ENCODE measurements at places on chromosomes 1 and 21. TPM values are rescaled to one million over a fixed set of nuclear protein-coding genes. Genes with fewer than 3 reads are reported as not detected.

EFHD2 gene
- total RNA-seq, result 11.1 TPM

GRCh38 chr1:106879538-106879937 lies 176.9 kb upstream of the PRMT6 start:
- DNase-seq, result peak; percentile 18

CYP4A11 gene
- total RNA-seq, result not detected

GRCh38 chr1:14363036-14363590 lies 235.4 kb upstream of the KAZN start:
- peak; percentile 42 for DNase-seq

- DNase-seq, result no peak
Observed at GRCh38 chr21:40331172-40331571, 463.9 kb downstream of the PCP4 start.

GRCh38 chr1:183776731-183777130 lies 28.2 kb upstream of the RGL1 start:
- peak; percentile 28 for DNase-seq

GRCh38 chr1:48061162-48062136 lies 64.3 kb upstream of the TRABD2B start:
- DNase-seq, result peak; percentile 53

DNA sequence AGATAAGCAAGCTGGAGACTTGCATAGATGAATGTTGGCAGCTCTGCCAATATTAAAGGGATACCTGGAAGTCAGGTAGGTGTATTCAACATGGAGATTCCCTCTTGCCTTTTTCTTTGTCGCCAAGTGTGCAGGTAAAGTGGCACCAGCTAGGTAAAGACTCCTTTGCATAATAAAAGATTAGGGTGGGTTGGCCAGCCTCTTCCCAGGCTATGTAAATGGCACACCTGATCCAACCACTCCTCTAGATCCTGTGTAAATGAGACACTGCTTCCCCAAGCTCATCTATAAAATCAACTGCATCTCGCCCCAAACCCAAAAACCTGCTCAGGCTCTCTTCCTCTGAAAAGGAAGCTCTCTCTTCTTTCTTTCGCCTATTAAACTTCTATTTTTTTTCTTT lies 100.8 kb upstream of the DSCAM start:
- DNase-seq, result no peak

DNA sequence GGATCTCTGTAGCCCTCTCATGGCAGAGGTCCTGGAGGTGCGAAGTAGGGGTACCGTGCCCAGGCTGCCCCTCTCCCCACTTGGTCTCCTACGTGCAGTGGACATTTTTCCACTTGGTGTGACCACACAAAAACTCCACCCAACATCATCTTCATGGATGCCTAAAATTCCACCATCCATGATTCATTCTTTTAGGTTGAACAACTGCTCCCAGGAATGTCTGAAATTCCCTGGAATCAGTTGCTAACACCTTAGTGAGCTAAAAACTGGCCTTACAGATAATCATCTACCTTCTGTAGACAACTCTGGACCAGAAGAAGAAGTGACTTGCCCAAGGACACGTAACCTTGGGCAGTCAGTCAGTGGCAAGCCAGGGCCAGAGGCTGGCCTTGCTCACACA lies 32.1 kb upstream of the CLIC4 start:
- DNase-seq, result peak; percentile 65

WLS gene
- total RNA-seq, result 27.3 TPM

GRCh38 chr1:11777658-11778322 lies 15.8 kb downstream of the C1orf167 start:
- no peak for DNase-seq

- no peak for DNase-seq
Observed at GRCh38 chr1:3466366-3467075, 12.1 kb downstream of the ARHGEF16 start.

DNA sequence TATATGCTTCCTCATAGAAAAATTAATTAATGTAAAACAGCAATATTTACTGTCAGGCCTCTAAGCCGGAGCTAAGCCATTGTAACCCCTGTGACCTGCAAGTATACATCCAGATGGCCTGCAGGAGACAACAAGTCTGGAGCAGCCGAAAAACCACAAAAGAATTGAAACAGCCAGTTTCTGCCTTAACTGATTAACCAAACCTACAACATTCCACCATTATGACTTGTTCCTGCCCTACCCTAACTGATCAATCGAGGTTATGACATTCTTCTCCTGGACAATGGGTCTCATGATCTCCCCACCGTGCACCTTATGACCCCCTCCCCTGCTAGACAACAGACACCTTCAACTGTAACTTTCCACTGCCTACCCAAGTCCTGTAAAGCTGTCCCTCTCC lies 205.8 kb upstream of the DUSP10 start:
- no peak for DNase-seq

DNA sequence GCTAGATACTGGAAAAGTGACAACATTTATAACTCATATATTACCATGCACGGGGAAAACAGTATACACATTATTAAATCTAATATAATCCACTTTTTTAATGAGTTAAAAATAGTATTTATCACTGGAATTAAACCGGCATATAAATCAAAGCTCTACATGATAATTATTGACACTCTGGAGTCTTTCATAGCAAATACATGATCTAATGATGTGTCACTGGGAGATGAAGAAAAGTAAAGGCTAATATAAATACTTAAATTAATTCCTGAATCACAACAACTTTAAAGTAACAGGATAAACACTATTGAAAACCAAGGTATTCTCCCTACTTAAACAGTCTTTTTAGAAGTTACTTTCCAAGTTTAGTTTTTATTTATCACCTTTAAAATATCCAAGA lies 52.4 kb upstream of the ASPM start:
- DNase-seq, result no peak

TLCD4 gene
- 0.25 TPM for total RNA-seq

MROH7 gene
- 0.27 TPM for total RNA-seq

MAB21L3 gene
- 0.18 TPM for total RNA-seq

- no peak for DNase-seq
Observed at GRCh38 chr1:33576821-33577599, 104.6 kb downstream of the ZSCAN20 start.

DNA sequence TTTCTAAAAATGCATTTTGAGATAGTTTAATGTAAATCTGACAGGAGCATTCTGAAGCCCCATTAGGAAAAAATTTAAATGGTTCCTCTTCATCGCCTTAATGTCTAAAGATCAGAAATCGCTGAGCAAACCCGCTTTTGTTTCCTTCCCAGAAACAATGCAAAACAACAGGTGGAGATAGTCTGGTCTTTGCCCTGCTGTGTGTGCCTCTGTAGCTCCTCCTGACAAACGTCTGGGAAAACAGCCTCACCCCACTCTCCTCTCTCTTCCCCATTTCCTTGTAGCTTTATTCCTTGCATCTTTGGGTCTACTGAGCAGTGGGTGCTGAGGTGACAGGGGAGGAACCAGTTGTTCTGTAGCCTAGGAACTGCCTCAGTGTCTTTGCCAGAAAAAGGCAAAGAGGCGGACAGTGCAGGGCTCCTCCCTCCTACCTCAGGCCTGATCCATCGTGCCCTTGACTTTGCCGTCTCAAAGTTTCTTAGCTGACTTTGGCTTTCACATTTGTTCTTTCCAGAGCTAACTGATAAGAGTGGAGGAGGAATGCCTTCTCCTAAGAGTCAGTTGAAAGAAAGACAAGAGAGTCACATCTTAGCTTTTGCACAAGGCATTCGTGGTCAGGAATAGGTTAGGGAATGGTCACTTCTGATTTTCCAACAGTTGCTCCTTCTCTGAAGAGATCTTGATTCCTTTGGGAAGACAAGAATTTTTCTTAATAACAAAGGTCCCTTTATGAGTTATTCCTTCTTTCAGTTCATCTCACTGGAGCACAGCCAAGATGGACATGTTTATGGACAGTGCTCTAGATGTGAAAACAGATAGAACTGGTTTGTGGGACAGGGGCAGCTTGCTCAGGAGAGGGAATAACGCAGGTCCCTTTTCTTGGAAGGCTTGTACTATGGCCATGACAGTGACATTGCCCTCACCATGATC lies 24.9 kb downstream of the SYT11 start:
- DNase-seq, result peak; percentile 49

GRCh38 chr1:152817309-152817708 lies 5.5 kb downstream of the LCE1B start:
- DNase-seq, result no peak

EPHB2 gene
- total RNA-seq, result 24.9 TPM

CEP170 gene
- total RNA-seq, result 207 TPM

- no peak for DNase-seq
Observed at GRCh38 chr1:170634824-170635410, 29.0 kb upstream of the PRRX1 start.

DNA sequence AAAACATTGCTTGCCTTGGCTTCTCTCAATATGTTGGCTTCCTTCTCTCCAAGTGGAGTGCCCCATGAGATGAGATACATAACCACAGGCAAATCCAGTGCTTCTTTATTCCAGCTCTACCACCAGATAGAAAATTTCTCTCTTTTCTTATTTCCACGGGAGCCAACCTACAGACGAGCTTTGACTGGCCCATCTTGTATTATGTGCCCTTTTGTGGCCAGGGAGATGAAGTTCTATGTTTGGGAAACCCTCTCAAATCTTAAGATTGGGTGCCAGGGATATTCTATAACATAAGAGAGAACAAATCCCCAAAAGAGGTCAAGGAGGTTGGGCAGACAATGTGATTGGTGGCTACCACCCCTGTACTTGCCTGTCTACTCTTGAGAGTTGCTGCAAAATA lies 351.8 kb downstream of the ZNF326 start:
- DNase-seq, result no peak

DNA sequence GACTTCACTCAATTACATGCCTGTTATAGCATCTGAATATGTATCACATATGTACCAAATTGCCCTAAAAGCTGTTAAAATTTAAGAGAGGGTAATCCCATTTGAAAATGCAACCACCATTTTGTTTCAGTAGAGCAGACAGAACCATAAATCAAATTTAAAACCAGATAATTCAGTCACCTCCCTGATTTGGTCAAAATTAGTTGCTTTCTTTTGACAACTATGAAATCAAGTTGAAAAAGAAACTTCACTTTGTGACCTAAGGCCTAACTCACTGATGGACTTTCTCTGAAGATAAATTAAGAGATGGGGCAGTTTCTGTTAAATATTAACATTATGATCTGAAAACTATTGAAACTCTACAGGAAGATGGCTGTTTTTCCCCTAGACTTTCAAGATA lies 6.7 kb downstream of the GORAB start:
- no peak for DNase-seq

- DNase-seq, result peak; percentile 95
Observed at GRCh38 chr1:164823486-164824279, 264.7 kb downstream of the PBX1 start.

DNA sequence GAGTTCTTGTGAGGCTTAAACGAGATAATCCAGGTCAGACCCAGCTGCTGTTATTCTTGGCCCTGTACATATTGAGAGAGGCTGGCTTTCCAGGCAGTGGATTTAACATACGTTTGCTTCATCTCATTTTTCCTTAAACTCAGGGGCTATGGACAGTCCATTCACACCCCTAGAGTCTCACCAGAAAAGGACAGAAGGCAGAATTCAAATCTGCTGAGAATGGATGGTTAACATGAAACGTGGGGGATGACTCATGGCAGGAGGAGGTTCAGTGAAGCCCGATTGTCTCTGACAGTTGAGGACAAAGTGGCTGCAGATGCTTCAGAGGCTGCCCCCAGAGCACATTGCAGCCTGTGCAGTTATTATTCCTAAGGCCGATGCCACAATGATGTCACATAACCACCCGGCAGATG lies 39.5 kb downstream of the TGFB2 start:
- peak; percentile 28 for DNase-seq

GRCh38 chr21:41280115-41280919 lies 36.3 kb upstream of the FAM3B start:
- DNase-seq, result peak; percentile 96

RGSL1 gene
- not detected for total RNA-seq

DNA sequence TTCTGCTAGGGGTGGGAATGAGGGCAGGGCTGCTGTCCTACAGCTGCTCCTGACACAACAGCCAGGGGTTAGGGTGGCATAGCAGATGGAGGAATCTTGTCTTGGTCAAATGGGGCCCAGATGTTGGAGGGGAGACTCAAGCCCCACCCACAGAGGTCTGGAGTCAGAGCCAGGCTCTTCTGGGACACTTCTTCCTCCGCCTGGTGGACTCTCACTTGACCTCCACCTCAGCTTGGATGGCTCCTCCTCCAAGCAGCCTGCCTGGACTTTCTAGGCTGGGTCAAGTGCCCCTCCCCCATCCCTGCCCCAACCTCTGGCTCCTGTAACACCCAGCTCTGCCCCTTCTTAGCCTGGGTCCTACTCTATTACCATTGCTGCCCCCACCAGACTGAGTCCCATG lies 35.5 kb downstream of the EPHA2 start:
- no peak for DNase-seq

- no peak for DNase-seq
Observed at GRCh38 chr21:20013851-20014250, 984.4 kb upstream of the NCAM2 start.

DNA sequence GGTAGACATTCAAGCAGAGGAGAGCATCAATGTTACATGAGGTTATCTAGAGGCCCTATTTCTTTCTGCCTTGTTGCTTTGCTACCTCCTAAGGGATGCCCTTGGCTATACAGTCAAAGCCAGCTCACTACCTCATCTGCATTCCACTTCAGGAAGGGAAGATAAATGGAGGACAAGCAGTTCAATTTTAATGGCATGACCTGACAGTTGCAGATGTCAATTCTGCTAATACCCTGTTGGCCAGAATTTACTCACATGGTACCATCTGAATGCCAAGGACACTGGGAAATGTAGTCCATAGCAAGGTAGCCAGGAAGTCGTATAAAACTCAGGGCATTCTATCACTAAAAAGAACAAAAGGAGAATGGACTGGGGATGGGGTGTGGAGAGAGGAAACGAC lies 31.5 kb downstream of the PALMD start:
- no peak for DNase-seq

DNA sequence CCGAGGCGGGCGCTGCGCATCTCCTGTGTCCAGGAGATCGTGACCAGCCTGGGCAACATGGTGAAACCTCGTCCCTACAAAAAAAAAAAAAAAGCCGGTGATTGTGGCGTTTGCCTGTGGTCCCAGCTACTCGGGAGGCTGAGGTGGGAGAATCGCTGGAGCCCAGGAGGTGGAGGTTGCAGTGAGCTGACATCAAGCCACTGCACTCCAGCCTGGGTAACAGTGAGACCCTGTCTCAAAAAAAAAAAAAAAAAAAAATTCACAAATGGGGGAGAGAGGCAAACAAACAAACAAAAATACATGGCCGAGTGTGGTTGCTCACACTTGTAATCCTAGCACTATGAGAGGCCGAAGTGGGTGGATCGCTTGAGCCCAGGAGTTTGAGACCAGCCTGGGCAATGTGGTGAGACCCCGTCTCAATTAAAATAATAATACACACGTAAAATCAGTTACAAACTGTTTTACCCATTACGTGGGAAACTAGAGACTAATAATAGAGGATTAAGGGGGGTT lies 758 bp downstream of the TATDN3 start:
- no peak for DNase-seq

All from fibroblast of the aortic adventitia (primary cell).